NCI-H2171 treated with DMSO at 0.1 percent for 48 hours (cell line): ENCODE measurements at places on chromosomes 12 and 14.
A peak's percentile ranks its signal among the peaks of the same experiment; 100 is the strongest.

DNA sequence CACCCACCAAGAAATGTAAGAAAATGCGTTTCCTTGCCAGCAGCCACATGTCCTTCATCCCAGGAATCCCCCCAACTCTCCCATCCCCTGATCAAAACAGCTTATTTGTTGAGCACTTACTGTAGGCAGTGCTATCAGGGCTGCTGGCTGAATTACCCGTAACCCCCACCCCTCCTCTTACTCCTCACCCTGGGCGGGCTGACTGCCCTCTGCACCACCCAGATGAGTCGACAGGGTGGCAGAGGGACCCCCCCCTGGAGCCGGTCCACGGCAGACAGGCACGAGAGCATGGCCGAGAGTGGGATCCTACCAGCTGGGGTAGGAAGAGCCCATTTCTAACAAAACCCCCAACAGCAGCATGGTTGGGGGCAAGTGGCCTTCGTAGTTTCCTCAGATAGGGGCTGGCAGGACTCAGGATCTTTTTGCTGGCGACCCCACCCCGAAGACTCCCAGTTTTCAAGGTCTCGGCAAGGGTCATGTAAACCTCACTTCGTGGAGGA is 1.1 kb upstream of the RHOF start:
- peak; percentile 65 for DNase-seq

- no peak for DNase-seq
These were observed 214.9 kb downstream of the CNTN1 start for GRCh38 chr12:40907115-40907527.

- DNase-seq, result no peak
These were observed 63.5 kb upstream of the PPM1H start for GRCh38 chr12:62998454-62998853.

- no peak for DNase-seq
These were observed 1.3 kb upstream of the DYRK2 start for GRCh38 chr12:67647181-67647798.

GRCh38 chr14:90517076-90517841 is 120.4 kb downstream of the CALM1 start:
- DNase-seq, result no peak

DNA sequence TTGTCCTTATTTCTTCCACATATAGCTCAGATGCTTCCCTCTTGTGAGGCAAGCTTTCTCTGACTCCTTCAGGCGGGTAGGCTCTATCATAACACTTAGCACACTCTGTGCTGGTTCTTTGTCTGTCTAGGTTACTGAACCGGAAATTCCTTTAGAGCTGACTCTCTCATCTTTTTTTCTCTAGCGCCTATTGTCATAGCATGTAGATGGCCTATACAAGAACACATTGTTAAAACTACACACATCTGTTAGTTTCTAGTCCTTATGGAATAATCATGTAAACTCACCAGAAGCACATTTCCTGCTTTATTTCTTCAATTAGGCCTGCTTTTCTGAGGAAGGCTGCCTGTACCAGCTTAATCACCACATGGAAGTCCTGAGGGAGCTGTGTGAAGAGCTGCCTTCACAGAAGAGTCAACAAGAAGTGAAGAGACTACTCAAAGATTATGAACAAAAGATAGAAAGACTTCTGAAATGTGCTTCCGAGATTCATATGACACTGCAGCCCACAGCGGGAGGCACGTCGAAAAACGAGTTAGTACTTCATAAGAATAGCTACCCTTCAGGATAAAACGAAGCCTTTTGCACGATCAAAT is 143.9 kb downstream of the SYNE2 start:
- DNase-seq, result no peak

DNA sequence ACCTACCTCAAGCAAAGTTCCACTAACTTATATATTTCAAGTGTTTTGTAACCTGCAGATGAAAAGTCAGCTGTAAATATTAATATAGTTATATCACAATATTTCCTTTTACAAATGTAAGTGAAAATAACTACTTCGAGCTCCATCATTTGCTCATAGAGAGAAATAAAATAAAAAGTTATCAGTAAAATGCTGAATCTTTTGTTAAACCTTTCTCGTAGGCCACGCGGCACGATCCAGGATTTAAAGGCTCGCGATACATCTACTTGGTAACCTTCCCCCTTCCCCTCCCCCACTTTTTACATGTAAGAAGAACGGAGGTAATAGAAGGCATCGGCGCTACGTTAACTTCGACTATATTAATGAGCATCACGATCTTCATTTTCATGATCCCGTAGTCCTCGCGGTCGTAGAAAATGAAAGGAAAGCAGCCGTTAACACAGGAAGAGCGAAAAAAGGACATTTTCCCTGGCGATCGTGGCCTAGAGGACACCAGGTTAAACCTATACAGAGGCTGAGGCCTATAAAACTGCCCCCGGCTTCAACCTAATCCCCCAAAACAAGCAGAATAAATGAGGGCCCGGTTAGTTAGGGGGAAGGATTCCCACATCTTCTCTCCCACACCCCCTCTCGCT is 508 bp downstream of the HNRNPC start:
- DNase-seq, result peak; percentile 77

GRCh38 chr14:21498540-21499526 is 12.3 kb downstream of the METTL3 start:
- peak; percentile 91 for DNase-seq

DNA sequence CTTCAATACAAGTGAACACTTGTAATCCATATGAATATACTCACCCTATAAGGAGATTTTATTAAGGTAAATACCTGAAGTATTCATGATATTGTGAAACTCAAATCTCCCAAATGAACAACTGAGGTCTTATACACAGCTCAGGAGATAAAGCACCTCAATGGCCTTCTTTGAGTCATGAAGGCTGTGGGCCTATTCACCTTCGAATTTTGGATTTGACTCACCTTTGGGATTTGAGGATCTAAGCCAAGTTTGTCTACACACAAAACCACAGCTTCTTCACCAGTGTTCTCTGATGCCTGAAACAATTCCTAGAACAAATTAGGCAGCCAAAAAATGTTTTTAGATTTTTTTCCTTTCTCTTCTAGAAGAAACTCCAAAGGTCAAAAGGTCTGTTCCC is 194.1 kb downstream of the NUAK1 start:
- no peak for DNase-seq

DNA sequence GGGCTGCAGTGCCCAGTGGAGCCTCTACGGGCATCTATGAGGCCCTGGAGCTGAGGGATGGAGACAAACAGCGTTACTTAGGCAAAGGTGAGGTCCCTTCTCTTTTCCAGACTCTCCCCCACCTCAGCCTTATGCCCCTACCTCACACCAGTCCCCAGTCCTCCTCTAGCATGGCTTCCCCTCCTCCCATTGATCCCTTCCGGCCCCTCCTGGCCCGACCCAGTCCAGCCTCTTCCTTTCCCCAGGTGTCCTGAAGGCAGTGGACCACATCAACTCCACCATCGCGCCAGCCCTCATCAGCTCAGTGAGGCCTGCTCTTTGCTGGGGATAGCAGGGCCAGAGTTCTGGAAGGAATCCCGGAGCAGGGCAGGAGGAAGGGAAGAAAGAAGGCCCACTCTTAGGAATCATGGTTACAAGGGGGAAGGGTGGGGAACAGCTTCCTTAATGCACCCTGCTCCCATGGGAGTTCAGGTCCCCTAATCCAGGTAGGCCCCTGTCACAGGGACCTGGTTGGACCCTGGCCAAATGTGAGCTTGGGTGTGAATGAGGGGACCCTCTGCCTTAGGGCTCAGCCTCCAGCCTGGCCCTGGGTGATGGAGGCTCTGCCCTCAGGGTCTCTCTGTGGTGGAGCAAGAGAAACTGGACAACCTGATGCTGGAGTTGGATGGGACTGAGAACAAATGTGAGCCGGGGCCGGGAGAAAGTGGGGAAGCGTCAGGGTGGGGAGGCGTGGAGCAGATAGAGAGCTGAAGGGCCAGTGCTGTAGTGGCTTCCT is 2.2 kb downstream of the ENO2 start:
- DNase-seq, result no peak

- DNase-seq, result no peak
These were observed at the start of gene PTPRR for GRCh38 chr12:70920251-70920851. PTPRR (minus strand) TSS chr12:70920738; CDS start chr12:70920390, 348 bp downstream.

- DNase-seq, result no peak
These were observed 493.1 kb downstream of the NOVA1 start for GRCh38 chr14:26104717-26105116.
